NCI-H526 treated with DMSO at 0.1 percent for 48 hours (cell line): ENCODE measurements at places on chromosomes 6 and 20.

DNA sequence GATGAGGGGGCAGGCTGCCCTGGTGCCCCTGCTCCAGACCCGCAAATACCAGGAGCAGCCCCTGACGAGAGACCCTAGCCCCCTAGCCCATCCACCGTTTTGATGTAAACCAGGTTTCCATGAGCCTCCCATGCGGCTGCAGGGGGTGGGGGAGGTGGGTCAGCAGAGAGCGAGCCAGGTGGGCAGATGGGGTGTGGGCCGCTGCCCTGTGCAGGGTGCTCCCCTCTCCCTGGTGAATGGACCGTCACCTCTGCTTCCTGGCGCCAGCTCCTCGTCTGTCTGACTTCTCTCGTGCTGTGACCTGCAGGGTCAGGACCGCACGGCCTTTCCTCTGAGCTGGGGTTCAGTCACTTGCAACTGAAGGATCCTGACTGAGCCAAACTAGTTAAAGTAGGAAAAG, 15.7 kb upstream of the BHLHE23 start:
- DNase-seq: no peak

GRCh38 chr6:41027241-41027640, 11.8 kb downstream of the UNC5CL start:
- no peak for DNase-seq

- no peak for DNase-seq
These were observed 82.5 kb downstream of the TRIM27 start for GRCh38 chr6:28841290-28841689.

DNA sequence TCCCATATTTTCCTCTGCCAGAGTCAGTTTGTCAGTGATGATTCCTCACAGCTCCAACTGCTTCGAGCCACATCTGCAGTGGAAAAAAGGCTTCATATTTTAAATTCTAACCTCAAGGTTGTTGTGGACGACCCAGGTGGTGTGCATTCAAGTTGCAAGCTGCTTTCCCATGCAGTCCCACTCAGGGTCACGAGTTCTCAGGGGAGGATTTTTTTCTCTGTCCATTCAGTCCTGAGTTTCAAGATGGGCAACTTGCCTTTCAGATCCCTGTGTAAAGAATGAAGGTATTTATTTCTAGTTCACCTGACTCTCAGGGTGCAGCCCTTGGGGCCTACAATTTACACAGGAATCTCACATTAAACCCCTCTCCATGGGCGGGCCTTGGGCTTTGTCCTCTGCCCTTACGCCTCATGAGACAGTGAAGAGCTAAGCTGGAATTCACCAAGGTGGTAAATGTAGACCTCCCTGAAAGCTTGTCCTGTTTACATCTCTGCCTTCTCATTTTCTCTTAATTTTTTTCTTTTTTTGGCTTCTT, 65.9 kb downstream of the TPD52L1 start:
- no peak for DNase-seq

GRCh38 chr6:167079853-167080297, 43.0 kb upstream of the CCR6 start:
- DNase-seq: no peak

DNA sequence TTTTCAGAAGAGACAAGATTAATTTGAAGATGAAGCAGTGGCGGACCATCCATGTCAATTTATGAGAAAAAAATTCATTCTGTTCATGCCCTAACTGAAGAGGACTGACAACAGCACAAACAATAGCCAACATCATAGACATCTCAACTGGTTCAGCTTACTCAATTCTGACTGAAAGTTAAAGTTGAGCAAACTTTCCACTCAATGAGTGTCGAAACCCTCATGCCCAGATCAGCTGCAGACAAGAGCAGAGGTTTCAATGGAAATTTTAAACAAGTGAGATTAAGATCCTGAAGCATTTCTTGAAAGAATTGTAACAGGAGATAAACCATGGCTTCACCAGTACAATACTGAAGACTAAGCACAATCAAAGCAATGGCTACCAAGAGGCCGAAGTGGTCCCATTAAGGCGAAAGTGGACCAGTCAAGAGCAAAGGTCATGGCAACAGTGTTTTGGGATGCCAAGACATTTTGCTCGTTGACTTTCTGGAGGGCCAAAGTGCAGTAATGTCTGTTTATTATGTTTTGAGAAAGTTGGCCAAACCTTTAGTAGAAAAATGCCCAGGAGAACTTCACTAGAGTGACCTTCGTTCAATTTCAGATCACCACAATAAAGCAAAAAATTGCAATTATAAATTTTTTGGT, 6.1 kb upstream of the SFT2D1 start:
- no peak for DNase-seq

DNA sequence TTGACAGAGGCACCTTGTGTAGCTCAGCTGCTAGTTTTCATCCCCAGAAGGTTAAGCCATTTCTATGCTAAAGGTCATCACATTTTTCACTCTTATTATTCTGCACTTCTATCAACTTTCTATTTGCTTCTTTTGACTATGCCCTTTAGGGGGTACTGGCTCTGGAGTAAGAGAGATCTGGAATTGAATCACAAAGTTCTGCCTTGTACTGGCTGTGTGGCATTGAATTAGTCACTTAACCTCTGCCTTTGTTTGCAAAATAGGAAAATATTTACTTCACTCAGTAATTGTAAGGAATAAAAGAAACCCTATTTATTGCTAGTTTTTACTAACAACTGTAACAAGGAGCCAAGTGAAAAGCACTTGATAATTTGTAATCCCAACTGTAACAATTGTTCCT, 56.8 kb upstream of the MTRF1L start:
- no peak for DNase-seq

- DNase-seq: no peak
These were observed 307.7 kb downstream of the ARHGAP18 start for GRCh38 chr6:129402244-129402643.
